ENCODE measurements at places on chromosomes 12 and 14. TPM values are rescaled to one million over a fixed set of nuclear protein-coding genes. Genes with fewer than 3 reads are reported as not detected.

The KRT80 gene
- not detected for total RNA-seq

DNA sequence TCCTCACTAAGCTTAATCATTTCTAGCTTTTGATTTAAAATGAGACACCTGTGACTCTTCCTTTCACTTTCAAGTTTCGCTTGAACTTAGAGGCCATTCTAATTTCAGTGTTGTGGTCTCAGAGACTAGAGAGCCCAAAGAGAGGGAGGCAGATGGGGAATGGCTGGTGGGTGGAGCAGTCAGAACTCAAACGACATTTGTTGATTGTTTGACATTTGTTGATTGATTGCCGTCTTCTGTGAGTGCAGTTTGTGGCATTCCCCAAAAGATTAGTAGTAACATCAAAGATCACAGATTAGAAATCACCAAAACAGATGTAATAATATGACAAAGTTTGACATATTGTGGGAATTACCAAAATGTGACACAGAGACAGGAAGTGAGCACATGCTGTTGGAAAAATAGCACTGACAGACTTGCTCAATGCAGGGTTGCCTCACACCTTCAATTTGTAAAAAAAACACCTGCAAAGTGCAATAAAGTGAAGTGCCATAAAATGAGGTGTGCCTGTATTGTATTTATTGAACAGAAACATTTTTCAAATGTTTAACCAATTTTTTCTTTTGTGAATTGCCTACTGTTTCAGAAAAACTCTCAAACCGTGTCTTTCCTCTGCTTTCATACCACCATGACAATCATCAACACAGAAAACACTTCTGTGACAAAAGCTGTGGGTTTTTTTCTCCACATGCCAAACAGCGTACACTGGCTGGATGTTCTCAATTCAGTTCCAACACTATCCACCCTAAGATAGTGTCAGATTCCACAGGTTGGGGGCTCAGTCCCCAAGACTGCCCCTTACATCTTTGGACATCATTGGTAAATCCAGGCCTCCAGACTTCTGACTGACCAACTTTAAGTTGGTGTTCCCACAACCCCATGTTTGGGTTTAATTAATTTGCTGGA is 376.3 kb upstream of the RGS6 start:
- DNase-seq, result peak; percentile 88

The TBC1D30 gene
- total RNA-seq, result 2.8 TPM

The EFS gene
- total RNA-seq, result not detected

- DNase-seq, result no peak
Measured at GRCh38 chr12:119082496-119082895, 96.2 kb upstream of the HSPB8 start.

GRCh38 chr12:53235742-53236442 is 3.9 kb upstream of the RARG start:
- DNase-seq, result peak; percentile 34

The LPAR5 gene
- total RNA-seq, result 10.0 TPM

The NR4A1 gene
- total RNA-seq, result 96.7 TPM

- no peak for DNase-seq
Measured at GRCh38 chr12:9935026-9935425, 2.9 kb upstream of the CLEC2A start.

GRCh38 chr12:111842556-111843396 is 748 bp downstream of the MAPKAPK5 start:
- no peak for DNase-seq

DNA sequence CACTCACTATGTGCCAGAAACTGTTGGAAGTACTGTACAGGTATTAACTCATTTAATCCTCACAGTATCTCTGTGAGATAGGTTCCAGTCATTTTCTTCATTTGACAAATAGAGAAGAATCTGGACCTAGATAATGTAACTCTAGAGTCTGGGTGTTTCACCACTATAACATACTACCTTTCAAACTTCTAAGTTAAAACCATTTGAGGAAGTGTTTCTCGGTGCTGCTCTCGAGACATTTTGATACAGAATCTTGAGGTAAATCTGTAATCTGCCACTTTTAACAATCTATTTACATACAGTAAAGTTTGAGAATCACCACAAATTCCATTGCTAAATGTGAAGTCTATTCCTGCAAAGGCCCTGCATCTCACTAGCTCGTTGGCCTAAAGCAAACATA is 8.8 kb downstream of the OLR1 start:
- no peak for DNase-seq

GRCh38 chr12:12673296-12673695 is 22.7 kb downstream of the GPR19 start:
- no peak for DNase-seq

DNA sequence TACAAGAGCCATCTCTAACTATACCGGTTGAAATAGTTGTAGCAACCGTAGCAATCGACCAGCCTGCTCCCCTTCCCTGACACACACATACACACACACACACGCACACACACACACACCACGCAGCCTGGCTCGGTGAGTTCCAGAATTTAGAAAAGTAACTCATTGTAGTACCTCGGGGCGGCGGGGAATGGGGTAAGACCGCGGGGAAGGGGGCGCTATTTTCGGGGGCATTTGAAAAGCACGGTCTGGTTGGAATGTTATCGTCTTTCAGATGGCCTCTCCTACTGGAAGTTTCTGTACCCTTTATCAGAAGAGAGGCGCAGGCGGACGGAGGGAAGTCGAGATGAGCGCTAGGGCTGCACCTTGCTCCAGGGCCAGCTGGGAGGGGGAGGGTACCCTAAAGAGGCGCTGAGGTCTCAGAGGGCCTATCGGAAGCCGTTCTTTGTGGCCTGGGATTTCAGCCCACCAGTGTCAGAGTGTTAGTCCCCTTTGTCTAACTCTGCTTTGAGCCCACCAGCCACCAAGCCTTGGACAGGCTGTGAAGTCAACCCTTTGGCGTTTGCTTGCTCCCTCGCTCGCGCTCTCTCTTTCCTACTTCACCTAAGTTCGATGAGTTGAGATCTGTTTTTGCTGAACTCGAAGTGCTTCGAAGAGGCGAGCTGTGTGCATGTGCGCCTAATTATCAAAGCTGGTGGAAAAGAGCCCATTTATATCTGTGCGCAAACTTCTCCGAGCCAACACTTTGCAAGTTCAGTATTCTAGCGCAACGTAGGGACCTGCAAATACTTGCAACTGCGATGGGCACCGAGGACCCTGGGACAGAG is 837 bp downstream of the COL2A1 start:
- DNase-seq, result no peak

DNA sequence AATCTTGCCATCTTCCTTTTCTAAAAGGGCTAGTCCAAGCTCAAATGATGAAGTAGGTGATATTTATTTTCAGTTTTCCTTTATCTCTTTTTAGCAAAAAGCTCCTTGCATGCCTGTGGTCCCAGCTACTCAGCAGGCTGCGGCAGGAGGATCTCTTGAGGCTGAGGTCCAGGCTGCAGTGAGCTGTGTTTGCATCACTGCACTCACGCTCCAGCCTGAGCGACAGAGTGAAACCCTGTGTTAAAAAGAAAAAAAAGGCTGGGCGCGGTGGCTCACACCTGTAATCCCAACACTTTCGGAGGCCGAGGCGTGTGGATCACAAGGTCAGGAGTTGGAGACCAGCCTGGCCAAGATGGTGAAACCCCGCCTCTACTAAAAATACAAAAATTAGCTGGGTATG is 5.0 kb downstream of the TMEM116 start:
- no peak for DNase-seq

- no peak for DNase-seq
Measured at GRCh38 chr12:120228041-120228290, 27.1 kb upstream of the RPLP0 start.

The TCTN2 gene
- total RNA-seq, result 4.6 TPM

DNA sequence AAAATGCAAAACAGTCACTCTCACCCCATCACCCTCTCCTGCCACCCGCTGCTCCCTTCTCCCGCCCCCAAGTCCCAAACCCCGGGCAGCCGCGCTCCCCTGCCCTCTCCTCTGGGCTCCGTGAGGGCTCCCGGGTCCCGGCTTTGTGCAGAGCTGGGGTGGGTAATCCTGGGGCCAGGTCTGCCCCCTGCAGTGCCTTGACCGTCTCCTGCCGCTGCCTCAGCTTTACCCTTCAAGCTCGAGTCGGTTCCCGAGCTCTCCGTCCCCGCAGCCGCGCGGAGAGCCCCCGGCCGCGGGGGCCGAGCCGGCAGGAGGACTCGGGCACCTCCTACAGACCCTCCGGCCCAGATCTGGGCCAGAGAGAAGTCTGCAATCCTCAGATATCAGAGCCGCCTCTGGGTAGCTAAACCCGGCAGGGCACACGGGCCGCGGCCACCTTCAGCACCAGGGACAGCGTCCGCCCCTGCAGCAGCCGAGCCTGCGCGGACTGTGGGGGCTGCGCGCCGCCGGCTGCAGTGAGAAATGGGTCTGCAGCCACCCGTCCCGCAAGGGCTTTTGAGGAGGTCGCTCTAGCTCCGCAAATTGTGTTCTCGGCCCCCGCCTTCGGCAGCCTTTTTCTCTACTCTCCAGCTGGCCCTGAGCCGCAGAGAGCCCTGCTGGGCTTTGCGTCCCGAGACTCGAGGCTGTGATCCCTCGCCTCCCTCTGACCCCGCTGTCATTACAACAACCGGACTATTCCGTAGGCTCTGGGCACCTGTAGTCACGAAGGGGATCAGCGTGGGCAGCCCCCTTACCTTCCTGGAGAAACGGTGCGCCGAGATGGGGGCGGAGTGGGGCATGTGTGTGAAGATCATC is 1.2 kb downstream of the PRMT8 start:
- DNase-seq, result no peak

- DNase-seq, result no peak
Measured at GRCh38 chr12:92558215-92558773, 144.5 kb upstream of the PLEKHG7 start.

DNA sequence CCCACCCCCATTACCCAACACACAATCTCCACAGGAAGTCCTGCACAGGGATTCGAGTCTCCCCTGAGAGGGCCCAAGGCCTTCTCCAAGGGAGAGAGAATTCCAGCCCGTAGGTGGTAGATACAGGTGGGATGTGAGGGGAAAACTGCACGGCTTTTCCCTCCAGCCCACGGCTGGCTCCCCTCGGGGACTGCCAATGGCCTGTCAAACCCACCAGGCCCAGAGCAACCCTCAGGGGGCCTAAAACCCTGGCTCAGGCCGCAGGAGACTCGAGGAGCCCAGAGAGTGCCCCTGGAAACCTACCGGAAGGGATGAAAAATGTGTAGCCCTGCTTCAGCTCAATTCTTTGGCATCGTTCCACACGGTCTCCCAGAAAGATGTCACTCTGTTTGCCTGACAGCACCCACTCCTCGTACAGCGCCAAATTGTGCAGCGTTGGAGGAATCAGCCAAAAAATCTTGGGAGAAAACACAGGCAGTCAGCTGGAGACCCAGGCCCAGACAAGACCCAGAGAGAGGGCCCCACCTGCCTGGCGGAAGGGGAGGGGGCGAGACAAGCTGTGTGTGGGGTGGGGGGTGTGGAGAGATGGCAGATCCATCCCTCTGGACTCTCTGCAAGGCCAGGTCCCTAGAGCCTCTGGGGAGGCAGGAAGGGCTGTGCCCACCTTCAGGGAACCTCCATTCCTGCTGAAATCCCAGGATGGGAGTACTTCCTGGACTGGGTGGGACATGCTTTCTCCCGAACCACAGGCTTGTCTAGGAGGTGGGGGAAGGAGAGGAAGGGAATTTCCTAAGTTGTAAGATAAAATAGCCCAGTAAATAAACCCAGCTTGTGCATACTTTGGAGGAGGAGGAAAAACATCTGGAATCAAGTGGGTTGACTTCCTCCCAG is 48.1 kb downstream of the KDM2B start:
- DNase-seq, result no peak

GRCh38 chr12:42819846-42820245 is 230.3 kb upstream of the PRICKLE1 start:
- no peak for DNase-seq

DNA sequence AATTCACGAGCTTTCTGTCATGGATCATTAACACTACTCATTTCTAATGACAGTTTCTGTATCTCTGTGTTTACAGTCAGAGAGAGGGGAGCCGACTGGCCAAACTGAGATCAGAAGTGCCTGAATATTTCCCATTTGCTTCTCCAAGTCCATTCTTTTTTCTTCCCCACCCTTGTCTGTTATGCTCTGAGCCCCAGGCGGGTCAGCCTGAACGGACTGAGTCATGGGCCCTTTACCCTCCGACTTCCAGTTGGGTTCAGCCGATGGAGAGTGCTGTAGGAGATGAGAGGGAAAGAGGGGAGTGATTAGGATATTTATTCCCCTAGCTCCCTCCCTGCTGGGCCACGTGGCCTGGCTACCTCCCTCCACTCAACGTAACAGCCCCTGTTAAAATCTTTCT is 104.7 kb downstream of the PAH start:
- no peak for DNase-seq

GRCh38 chr14:71514941-71515919 is 417.0 kb upstream of the RGS6 start:
- no peak for DNase-seq

- no peak for DNase-seq
Measured at GRCh38 chr12:53077030-53077429, 2.2 kb downstream of the SPRYD3 start.

The PDZRN4 gene
- not detected for total RNA-seq

The TMEM117 gene
- total RNA-seq, result 7.1 TPM

The NEUROD4 gene
- total RNA-seq, result not detected

The PSMA6 gene
- 139 TPM for total RNA-seq

DNA sequence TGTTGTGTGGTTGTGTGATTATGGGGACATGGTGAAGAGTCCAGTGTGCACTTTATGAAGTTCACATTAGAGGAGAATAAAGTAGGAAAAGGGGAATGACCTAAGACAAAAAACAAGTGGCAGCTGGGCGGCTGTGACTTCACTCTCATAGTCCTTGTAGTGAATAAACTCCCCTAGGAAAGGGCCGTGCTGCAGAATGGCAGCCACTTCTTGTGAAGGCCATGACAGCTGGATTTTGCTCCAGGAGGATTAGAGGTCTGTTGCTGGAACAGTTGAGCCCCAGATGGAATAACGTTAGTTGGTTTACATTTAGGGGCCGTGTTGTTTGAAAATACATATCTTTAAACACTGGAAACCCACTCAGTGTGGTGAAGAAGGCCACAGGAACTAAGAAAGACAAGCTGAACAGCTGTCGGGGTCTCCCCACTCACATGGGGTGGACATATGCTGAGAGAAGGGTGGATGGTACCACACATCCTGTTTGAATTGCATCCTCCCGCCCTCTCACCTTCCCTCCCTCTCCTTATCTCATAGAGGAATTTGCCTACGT is 276.9 kb downstream of the CACNA1C start:
- no peak for DNase-seq

The HOXC4 gene
- 0.95 TPM for total RNA-seq

GRCh38 chr12:21370845-21371449 is 1.8 kb upstream of the IAPP start:
- DNase-seq, result no peak

The HPD gene
- not detected for total RNA-seq

DNA sequence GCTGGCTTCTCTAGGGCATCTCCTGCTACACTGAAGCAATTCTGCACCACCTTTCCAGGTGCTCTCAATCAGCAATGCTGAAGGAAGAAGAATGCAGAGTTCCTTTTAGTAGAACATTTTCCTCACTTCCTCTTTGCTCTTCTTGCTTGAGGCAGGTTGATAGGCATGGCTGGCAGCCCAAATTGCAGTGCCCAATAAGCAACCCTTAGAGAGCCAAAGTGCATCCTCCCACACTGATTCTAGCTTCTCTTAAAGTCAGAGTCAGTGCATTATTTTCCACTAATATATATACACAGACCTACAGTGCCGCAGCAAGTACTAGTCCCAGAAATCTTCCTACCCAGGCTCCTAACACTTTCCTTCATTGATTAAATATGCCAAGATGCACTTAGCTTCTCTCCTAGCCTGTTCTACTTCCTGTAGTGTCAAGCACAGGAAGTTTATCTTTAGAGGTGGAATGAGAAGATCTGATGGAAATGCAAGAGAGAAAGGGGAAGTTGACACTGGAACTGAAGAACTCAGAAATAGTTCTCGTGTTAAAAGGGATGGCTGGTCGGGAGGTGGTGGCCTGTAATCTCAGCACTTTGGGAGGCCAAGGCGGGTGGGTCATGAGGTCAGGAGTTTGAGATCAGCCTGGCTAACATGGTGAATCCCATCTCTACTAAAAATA is 132.7 kb downstream of the SSPN start:
- DNase-seq, result no peak

All from natural killer cell (primary cell).